Epithelial cell of proximal tubule (primary cell): ENCODE measurements at places on chromosomes 2 and 18. TPM values are rescaled to one million over a fixed set of nuclear protein-coding genes. Genes with fewer than 3 reads are reported as not detected.

Gene RESP18
- not detected in 2 replicates for total RNA-seq

Gene IRS1
- total RNA-seq = 13.0 and 25.8 TPM in 2 replicates

Gene IDH1
- 93.1 and 113 TPM in 2 replicates for total RNA-seq

Gene IL1B
- 0.65 TPM in 1 of 2 replicates, not detected in the other for total RNA-seq

Gene REG3G
- total RNA-seq = not detected in 2 replicates

Gene RALB
- 55.8 and 56.0 TPM in 2 replicates for total RNA-seq

Gene LIMS3
- total RNA-seq = 1.7 and 9.3 TPM in 2 replicates

Gene MALL
- total RNA-seq = 22.5 and 35.7 TPM in 2 replicates

Gene TWIST2
- 0.46 and 1.8 TPM in 2 replicates for total RNA-seq

DNA sequence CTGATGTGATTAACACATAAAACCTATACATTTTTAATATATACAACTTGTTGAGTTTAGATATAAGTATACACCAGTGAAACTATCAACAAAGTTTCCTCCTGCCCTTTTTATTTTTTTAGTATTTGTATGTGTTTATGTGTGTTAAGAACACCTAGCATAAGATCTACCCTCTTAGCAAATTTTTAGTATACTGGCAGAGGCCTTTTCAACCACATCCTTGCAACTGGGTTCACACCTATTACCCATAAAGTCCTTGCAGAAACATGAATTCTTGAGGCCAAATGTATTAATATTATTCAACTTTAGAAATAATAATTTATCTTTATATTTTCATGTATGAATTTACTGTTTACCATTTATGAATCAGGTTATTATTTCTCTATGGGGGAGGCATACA is 119.7 kb upstream of the CRIM1 start:
- no peak for DNase-seq

- DNase-seq = peak; percentile 69
These were observed 10.4 kb upstream of the KCNE4 start for GRCh38 chr2:223041527-223042109.

- DNase-seq = no peak
These were observed 16.9 kb upstream of the HAAO start for GRCh38 chr2:42809131-42809818.

DNA sequence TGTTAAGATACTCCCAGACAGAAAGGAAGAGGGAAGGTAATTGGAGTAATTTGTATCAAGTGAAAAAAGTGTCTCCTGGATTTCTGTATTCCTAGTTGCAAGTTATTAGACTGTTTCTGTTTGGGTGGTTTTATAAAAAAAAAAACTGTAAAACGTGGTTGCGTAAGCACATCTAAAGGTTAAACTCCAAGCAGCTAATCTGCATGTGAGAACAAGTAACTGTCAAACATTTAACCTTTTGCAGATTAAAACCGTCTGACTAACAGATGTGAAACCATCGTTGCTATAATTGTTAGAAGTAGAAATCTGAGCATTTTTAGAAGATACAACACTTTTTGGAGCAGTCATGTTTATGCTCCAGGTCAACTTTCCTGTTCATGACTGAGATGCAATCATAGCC is 72.3 kb downstream of the AFF3 start:
- peak; percentile 61 for DNase-seq

DNA sequence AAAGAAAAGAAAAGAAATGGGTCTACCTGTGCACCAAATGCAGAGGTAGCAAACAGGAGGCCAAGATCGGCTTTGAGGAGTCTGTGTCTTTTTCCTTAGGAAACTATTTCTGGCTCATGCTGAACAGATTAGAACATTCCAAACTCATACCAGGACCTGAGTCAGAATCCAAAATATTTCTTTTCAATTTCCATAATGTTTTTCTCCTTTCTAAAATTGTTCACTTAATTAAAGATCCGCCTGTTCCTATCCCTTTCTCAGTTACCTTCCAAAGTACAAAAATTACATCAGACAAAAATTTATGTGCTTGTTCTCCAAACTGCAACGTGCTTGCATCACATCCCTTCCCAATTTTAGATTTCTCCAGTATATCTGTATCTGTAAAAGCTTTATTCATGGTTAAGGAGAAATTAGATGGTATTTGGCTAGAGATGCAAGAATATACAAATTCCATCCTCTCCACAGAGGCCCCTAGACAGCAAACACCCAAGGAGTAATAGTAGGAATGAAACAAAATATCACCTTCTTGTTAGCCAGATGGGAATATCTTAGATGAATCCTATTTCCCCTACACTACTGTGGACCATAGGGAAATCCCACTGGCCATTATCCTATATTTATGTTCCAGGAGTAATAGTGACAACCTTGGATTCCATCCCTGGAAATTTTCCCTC is 130.6 kb downstream of the LNPK start:
- no peak for DNase-seq

DNA sequence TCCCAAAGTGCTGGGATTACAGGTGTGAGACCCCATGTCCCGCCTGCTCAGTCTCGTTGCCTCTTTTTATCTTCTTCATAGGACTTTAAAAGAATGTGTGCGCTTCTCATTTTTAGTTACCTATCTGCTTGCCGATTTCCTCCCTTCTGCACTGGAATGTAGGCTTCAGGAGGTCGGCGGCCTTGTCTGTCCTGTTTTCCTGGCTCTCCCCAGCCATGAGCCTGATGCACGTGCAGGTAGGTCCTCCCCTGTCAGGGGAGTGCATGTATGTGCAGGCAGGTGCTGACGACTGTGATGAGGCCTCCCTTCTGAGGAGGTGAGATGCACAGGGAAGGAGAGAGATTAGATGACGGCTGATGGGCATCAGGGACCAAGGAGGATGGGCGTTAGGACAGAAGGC is 13.6 kb upstream of the ATP6V1C2 start:
- no peak for DNase-seq

DNA sequence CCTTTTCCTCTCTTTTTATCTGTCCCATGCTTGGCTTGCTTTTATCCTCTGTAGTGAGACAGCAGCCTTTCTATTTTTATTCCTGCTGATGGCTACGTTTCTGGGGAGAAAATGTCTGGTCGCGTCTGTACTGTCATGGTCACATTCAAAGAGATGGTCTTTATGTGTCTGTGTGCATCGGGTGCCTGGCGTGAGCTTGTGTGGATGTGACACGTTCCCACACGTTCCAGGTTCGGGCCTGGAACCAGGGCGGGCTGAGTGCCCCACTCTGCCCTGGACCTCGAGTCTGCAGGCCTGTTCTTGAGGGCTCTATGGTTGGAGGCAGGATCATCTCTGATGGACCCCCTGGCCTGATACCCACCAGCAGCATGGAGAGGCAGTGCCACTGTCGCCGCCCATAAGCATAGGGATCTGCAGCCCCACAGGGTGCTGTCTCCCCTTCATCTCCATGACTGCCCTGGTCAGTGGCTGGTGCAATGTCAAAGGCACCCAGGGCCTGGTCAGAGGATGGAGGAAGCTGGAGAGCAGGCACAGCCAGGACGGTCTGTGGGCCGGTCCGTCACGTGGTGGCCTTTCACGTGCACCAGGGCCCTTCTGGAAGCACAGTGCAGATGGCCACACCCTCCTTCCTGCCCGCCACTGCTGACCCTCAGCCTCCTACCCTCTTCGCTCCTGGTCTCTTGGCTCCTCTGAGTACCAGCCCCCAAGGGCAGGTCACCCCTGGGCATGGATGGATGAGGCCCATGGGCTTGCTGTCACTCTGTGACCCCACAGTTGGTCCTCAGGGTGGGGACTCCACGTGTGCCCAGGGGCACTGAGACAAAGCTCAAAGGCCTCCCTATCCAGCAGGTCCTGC is 149.2 kb upstream of the TWIST2 start:
- DNase-seq = no peak

- DNase-seq = no peak
These were observed 673 bp upstream of the HNMT start for GRCh38 chr2:137963535-137964065.

- DNase-seq = no peak
These were observed 35.8 kb downstream of the CASP10 start for GRCh38 chr2:201218780-201219179.

DNA sequence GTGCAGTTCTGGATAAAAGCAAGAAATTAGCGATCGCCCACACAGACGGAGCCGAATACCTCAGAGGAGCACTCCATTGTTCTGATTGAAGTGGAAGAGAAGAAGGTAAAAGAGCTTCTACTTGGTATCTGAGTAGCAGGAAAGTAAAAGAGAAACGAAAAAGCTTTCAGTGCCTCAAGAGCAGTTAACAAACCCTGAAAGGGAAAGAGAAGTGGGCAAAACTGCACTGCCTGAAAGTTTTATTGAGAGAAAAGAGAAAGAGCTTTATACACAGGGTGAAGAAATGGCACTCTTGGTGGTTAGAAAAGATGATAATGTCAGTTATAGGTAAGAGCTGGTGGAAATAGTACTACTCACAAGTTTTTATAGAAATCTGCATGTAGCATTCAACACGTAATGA is 192.8 kb downstream of the CDCA7 start:
- no peak for DNase-seq

GRCh38 chr2:58319481-58319880 is 78.4 kb upstream of the FANCL start:
- DNase-seq = no peak

GRCh38 chr2:173347305-173348168 is 7.1 kb upstream of the CDCA7 start:
- DNase-seq = no peak

DNA sequence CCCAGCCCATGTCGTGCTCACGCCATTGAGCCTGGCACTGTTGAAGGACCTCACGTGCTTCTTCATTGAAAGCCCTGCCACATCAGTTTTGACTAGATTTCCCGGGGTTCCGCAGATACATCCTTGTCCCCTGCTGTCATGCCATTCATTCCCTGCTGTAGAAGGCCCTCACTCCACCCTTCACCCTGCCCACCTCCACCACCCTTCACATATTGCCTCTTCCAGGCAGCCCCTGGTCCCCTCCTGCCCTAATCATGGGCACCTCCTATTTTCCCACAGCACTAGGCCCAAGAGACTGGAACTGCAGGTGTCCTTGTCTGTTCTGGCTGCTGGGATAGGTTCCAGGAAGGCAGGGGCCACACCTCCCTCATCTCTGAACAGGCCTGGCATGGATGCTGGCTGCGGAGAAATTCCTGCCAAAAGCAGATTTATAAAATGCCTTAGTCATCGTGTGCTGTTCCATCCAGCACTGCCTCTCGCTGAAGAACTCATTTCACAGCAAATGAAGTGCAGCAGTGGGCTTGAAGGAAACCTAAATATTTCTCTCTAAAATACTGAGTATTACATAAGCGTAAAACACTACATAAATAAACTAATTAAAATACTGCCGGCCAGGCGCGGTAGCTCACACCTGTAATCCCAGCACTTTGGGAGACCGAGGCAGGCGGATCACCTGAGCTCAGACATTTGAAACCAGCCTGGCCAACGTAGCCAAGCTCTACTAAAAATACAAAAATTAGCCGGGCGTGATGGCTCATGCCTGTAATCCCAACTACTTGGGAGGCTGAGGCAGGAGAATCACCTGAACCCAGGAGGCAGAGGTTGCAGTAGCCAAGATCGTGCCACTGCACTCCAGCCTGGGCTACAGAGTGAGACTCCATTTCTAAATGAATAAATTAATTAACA is 38.4 kb downstream of the EIF4E2 start:
- no peak for DNase-seq

- DNase-seq = no peak
These were observed 1199.7 kb downstream of the CNTNAP5 start for GRCh38 chr2:125224830-125225229.

DNA sequence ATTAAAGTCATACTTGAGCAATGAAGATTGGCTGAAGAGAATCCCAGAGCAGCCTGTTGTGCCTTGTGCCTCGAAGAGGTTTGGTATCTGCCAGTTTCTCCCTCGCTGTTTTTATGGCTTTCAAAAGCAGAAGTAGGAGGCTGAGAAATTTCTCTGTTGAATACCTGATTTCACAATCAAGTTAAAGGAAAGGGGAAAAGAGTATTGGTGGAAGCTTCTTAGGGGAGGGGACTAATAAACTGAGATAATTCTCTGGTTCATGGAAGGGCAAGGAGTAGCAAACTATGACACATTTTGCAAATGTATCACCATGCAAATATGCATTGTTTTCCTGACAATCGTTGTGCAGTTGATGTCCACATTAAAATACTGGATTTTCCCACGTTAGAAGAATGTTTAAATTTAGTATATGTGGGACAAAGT is at the start of gene IL1B:
Gene IL1B, minus strand, starts transcription at position 85 of the 423 bp plus-strand sequence. CDS start 550 bp downstream, outside the sequence.
- no peak for DNase-seq

- no peak for DNase-seq
These were observed 147.7 kb downstream of the PPP1R1C start for GRCh38 chr2:182133195-182133891.

- no peak for DNase-seq
These were observed 281.4 kb downstream of the KCNS3 start for GRCh38 chr2:18159896-18160295.

DNA sequence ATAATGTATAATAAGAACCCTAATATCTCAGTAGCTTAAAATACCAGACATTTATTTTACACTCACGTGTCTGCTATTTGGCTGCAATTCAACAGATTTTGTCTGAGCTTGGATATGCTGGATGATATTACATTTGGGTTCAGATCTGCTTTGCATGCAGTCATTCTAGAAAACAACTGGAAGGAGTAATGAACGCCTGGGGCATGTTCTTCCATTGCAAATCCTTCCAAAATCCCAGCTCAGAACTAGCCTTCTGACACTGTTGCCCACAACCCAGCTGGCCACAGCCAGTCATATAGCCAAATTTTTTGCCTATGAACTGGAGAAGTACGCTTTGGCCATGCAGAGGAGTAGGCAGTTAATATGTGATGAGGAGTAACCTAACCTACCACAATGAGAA is 597.8 kb upstream of the VRK2 start:
- no peak for DNase-seq

GRCh38 chr18:22552254-22552653 is 134.5 kb upstream of the CTAGE1 start:
- no peak for DNase-seq

DNA sequence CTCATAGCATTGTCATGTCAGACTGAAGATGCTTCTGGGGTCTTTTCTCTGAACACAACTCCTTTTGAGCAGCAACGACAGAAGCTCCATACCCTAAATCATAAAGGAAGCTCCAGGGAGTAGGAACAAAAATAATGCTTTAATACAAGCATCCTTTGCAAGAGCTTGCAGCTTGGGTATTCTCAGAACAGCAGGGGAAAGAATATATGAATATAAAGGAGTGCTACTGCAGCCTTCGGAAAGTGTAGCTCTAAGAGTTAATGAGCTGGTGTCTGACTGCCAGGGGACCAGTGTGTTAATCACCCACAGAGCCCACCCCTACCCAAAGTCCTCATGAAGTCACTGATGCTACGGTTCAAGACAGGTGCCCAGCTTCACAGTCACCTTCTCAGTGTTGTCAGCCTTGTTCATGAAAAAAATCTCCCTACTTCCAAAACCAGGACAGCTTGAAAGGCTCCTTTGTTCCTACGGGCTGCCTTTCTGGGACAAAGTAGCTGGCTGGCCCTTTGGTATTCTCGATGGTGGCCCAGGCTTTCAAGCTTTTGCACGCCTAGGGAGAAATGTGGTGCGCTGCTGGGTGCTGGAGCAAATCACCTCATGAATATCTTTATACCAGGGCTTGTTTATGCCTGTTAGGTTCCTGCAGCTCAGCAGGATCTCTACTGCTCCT is 259.7 kb downstream of the CMPK2 start:
- no peak for DNase-seq

- DNase-seq = no peak
These were observed 52.6 kb downstream of the ITGB1BP1 start for GRCh38 chr2:9370746-9371145.
